ENCODE measurements at places on chromosomes 4 and X.
A peak's percentile ranks its signal among the peaks of the same experiment; 100 is the strongest.

DNA sequence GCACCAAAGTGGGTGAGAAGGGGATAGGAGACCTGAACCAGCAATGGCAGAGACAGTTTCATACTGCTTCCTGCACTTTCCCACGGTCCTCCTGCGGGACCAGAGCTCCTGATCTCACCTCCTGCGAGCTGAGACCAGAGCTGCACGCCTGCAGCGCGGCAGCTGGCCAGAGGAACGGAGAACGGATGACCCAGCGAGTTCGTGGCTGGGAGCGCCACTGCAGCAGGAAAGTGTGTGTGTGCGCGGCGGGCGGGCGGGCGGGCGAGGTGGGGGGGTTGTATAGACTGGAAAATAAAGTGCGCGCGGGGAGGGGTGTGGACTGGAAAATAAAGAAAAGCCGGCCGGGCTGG lies 16.5 kb downstream of the MCF2 start:
- DNase-seq = no peak

GRCh38 chr4:103075435-103075893 lies 1.1 kb downstream of the SLC9B2 start:
- DNase-seq = no peak

GRCh38 chr4:110508827-110509710 lies 33.1 kb downstream of the ENPEP start:
- no peak for DNase-seq

GRCh38 chrX:50813843-50814661 lies at the start of gene SHROOM4:
Gene SHROOM4, minus strand, starts transcription at chrX:50814194. Its CDS starts 176 bp downstream, at chrX:50814018.
- DNase-seq = no peak

- DNase-seq = no peak
These were observed 1118.3 kb downstream of the C4orf33 start for GRCh38 chr4:130214268-130214667.

GRCh38 chrX:98523026-98523425 lies 1639.3 kb downstream of the RPA4 start:
- DNase-seq = no peak

DNA sequence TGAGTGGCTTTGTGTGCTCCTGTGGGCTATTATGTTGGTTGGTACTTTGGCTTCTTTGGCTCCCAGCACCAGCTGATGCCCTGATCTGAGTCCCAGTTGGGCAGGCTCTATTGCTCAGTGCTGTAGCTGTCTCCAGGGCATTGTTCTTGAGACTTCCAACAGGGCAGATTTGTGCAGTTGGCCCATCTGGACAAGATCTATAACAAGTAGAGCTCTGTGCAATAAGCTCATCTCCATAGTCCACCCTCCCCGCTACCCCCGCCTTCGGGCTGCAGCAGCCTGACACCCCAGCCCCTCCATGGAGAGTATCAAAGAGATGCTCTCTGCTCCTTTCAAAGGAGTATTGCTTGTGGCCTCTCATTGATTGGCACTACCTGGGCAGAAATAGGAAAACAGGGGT lies 5.8 kb upstream of the TMEM31 start:
- DNase-seq = no peak

DNA sequence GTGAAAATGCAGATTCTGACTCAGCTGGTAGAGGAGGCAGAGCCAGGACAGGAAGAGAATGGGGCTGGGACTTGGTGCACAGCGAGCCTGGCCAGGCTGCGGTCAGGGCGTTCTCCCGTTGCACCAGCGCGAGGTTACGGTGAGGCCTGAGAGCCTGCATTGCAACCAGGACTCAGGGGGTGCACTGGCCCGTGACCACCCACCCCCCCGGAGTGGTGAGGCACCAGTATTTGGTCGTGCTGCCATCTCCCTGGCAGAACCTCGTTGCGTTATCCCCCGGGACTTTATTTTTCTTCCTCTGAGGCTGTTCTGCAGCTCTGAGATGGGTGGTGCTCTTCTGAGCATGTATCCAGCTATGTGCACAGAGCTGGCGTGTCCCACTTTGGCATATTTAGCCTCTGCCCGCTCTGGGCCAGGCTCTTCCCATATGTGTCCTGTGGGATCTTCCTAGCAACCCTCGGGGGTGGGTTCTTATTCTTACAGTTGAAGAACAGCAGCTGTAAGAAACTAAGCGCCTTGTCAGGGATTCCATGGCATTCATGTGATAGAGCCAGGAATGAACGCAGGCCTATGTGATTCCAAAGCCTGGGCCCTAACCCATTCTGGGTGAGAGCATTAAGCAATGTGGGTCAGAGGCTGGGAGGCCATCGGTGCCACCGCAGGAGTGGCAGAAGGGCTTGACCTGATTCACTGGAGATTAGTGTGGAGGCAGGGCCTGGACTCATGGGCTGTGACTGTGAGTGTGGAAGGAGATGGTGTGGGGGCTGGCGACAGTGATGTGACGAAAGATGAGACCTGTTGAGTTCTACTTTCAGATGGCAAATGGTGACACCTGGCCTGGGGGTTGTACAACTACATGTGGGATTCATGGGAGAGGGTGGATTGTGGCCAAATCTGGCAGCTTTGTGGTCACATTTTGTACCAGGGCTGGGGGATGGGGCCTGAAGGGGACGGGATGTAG lies 3.1 kb downstream of the TADA2B start:
- no peak for DNase-seq

DNA sequence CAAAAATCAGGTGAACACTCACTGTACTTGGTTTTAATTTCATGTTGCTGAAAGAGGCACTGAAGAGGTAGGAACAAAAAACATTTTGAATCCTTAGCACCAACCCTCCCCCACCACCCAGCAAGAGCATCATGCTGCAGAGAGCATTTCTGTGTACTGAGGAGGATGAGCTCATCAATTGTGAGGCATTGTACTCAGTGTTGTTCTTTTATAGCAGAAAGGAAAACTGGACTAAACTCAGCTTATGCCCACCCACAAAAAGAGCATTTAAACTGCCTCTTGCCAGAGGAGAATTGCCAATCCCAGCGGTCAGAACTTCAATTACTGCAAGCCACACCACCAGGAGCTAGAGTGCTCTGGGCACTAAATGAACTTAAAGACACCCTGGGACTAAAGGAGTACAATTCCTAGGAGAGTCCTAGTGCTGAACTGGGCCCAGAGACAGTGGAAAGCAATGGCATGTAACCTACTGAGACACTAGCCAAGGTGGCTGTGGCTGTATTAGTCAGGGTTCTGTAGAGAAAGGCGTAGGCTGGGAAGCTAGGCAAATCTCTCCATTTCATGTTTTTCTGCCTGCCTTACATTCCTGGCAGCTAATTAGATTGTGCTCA lies 280.7 kb upstream of the KLHL4 start:
- no peak for DNase-seq

DNA sequence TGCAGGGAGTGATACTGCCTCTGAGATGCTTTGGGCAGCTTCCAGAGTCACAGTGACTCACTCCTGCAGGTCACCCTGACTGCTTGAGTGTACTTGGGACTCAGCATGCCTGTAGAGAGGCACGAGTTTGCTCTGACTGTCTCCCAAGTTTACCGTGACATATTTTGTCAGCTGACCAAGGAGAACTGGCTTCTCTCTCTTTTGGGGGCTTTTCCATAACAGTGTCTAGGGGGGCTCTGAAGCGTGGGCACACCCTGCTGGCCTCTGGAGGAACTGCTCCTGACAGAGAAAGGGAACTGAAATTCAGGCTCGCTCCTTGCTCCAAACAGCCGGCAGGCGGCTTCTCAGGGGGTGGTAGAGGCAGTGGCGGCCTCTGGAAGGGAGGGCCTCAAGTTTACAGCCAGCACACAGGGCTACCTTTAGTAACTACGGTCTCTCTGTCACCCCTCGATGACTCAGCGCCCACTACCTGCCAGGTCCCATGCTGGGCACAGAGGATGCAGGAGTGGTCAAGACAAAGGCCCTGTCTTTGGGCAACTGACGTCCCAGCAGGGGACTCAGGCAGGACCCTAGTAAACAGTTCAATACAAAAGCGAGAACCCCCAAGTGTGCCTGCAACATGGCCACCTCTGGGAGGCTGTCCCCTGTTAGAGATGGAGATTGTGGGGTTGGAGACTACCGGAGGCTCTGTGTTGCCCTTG lies 17.8 kb downstream of the ZNF185 start:
- DNase-seq = no peak

DNA sequence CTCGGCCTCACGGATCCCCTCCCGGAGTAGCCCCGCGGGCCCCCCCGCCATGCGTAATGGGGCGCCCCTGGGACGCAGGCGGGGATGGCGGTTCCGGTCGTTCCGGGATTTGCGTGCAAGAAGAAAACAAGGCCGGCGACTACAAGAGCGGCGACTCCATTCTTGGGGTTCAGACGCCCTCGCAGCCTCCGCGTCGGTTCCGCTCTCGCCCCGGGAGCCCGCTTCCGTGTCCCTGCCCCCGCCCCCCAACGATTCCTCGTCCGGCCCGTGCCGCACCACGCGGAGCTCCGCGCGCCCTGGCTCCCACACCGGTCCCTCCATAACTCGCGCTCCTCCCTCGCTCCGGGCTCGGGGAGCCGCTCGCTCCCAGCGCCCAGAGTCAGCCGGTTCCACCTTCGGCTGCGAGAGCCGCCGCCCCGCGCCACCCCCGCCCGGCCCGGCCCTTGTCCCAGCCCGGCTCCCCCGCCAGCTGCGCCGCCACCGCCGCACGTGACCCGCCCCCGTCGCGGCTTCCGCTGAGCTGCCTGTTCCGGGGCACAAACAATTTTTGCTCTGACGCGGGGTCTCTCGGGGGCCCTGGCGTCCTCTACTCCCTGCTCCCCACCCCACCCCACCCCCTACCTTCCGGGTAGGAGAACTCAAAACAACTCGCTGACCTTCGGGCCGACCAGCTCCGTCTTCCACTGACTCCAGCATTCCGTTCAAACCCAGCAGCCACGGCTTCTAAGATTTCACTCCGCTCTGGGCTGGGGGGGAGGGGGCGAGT lies 78.8 kb upstream of the BCOR start:
- DNase-seq = peak; percentile 66

GRCh38 chr4:1211891-1212545 lies 36.9 kb downstream of the CTBP1 start:
- no peak for DNase-seq

GRCh38 chr4:53788011-53788410 lies 196.7 kb upstream of the LNX1 start:
- DNase-seq = no peak

- no peak for DNase-seq
These were observed 45.5 kb upstream of the PHEX start for GRCh38 chrX:21986596-21986995.

DNA sequence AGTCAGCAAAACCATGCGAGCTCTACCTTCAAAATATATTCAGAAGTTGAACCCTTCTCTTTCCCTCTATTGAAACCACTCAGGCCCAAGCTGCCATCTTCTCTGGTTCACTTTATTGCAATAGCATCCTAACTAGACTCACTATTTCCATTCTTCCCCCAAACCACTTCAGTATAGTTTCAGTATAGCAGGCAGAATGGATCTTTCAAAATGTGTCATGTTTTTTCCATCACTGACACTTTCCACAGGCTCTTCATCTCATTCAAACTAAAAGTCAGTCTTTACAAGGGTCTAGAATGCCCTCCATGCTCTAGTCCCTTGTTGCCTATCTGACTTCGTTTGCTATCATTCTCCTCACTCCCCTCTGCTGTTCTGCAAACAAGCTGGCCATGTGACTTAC lies 274.4 kb downstream of the IDS start:
- DNase-seq = no peak

GRCh38 chr4:165191348-165191656 lies 16.1 kb upstream of the KLHL2 start:
- no peak for DNase-seq

GRCh38 chr4:6224735-6225134 lies 24.4 kb upstream of the JAKMIP1 start:
- no peak for DNase-seq

GRCh38 chrX:69311936-69312670 lies 146.8 kb upstream of the PJA1 start:
- DNase-seq = no peak

DNA sequence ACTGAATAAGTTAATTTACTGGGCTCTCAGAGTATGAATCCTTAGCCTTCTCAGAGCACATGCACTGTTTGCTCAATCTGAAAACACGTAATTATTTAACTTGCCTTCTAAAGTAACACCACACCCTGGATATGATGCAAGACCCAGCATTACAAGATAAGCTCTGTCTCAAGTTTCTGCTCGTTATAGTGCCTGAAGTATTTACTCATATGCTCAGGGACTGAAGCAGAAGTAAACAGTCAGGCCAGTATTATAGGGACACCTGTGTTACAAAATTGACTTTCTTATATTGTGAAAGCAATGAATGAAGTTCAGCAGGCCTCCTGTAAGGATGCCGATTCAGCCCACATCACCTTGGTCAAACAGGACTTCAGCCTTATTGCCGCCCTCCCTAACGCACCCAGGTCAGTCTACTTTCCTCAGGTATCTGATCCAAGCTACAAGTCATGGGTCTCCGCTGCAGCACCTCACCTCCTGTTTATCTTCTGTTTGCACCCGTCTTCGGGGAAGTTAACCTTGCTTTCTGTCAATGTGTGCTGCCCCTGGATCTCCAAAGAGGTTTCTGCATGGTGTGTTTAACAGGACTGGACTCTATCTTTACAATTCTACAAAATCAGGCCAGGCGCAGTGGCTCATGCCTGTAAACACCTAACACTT lies 42.8 kb upstream of the KLF3 start:
- DNase-seq = no peak

DNA sequence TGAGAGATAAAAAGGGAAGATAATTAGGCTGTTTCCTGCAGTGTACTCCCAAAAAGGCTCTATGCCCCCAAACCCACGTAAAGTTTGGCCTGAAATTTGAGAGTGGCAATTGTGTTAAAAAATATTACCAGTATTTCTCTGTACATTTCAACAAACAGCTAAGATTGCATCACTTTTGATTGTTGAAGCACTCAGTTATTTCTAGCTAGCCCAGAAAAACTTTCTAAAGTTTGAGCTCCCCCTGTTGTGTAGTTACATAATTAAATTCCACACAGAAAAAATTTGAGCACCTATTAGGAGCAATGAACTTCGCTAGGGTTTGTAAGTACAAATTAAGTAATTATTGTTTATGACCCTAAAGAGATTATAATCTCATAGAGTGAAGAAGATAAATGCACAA lies 109.4 kb downstream of the DLG3 start:
- DNase-seq = peak; percentile 2

- no peak for DNase-seq
These were observed 921.9 kb upstream of the DIAPH2 start for GRCh38 chrX:95762716-95763115.

DNA sequence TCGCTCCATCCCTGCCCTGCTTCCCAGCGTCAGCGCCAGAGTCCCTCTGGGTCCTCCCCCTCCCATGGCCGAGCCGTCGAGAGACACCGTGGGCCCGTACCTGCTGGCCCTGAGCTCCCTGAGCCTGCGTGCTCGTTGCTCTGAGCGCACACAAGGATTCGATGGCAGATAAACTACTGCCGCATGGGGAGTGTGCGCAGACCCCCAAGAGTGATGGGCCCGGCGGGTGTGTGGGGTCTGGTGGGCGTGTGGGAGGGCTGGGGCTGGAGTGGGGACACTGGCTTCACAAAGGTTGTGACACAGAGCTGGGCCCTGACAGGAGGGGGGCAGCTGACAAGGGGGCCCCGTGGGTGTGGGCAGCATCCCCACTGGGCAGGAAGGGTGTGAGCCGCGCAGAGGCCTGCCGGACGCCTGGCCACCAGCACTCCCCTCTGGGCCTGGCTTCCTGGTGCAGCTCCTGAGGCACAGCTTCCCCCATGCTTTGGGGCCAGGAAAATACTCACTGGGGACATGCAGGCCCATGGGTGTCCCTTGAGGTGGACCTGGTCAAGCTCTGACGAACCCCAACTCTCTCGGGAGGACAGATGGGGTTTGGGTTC lies 4.8 kb upstream of the RGS12 start:
- no peak for DNase-seq

Measured in CD4-positive, alpha-beta T cell treated with Interleukin-4 for 4 hours (primary cell).